AML-193 (cell line): ENCODE measurements at places on chromosomes 3 and 15.

DNA sequence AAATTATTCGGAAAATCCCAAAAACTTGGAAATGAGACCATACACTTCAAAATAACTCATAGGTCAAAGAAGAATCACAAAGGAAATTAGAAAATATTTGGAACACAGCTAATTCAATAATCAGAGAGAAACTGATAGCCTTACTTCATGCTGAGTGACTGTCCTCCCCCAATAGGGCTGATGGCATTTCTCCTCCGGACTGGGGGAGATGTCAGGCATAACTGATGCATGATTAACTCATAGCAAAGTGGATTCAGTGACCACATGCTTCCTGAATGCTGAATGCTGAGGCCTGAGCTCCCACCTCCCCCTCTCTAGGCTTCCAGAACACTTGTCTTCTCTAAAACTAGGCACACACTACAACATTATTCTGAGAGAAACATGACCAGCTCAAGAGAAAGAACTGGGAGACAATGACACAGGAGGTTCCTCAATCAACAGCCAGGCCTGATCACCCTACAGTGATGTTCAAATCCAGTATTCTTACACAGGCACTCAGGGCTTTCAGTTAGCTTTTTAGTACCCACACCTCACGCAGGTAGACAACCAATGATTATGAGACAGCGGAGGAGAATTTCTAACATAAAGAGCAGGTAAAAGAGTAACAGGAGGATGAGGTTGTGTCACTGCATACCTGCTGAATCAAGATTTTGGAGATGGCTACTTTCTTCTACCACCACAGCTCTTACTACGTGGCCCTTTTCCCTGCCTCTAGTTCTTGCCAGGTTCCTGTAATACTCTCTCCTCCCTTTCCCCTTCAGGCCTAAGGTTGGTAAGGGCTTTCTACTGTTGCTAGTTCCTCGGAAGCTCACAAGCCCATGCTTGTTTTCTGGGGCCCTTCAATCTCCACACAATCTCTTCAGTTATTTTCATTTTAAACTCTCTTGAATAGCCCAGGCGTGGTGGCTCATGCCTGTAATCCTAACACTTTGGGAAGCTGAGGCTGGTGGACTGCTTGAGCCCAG is 96.1 kb downstream of the FMN1 start:
- DNase-seq = peak; percentile 40

DNA sequence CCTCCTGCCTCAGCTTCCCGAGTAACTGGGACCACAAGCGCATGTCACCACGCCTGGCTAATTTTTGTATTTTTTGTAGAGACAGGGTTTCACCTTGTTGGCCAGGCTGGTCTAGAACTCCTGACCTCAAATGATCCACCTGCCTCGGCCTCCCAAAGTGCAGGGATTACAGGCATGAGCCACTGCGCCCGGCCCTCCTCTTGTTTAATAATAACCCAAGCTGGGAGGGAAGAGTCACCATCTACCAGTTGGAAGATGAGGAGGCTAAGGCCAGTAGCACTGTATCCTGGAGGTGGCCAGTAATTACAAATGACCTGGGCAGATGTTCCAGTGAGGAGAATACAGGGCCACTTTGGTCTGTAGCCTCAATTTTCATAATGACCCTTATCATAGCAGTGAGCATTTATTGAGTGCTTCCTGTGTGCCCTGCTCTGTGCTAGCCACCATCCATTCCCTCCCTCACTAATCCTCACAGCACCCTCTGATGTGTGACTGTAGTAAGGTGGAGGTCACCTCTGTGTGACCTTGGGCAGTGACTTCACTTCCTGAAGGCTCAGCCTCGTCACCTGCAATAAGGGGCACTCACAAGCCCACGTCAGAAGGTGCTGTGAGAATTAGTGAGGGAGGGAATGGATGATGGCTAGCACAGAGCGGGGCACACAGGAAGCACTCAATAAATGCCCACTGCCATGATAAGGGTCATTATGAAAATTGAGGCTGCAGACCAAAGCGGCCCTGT is 64.2 kb downstream of the ABTB1 start:
- no peak for DNase-seq

- DNase-seq = peak; percentile 54
Observed at GRCh38 chr3:128923576-128923975, 44.2 kb downstream of the ACAD9 start.

DNA sequence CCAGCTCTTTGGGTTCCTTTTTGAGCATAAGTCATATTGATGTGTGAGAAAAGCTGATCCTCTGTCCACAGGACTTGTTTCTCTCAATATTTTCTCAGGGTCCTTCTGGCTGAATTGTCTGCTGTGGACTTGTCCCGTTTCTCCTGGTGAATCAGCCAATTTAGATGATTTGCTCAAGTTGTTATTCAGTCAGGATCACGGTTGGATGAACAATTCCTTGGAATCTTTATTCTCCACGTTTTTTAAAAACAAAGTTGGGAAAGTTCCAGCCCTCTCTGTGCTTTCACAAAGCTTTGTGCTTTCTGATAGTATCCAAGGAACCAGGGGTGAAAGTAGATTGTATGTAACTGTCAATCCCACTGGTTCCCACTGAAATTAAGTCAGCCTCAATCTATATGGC is 61.3 kb downstream of the LRRC3B start:
- DNase-seq = no peak

DNA sequence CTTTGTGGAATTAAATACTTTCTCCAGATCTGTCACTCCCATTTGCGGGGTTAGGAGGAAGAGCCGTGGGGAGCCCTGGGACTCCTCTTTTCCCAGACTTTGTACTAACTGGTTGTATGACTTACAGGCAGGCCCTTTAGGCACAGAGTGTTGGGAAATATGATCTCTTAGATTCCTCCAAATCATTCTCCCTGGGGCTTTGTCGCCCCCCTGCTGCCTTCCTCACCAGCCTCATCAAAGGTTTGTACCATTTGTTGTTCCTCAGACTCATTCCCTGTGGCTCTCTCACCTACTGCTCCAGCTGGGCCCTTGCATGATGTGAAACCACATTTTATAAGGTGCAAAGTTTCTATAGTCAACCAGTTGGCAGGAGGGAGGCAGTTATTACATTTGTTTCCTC is 56.4 kb downstream of the CRYGS start:
- peak; percentile 15 for DNase-seq

DNA sequence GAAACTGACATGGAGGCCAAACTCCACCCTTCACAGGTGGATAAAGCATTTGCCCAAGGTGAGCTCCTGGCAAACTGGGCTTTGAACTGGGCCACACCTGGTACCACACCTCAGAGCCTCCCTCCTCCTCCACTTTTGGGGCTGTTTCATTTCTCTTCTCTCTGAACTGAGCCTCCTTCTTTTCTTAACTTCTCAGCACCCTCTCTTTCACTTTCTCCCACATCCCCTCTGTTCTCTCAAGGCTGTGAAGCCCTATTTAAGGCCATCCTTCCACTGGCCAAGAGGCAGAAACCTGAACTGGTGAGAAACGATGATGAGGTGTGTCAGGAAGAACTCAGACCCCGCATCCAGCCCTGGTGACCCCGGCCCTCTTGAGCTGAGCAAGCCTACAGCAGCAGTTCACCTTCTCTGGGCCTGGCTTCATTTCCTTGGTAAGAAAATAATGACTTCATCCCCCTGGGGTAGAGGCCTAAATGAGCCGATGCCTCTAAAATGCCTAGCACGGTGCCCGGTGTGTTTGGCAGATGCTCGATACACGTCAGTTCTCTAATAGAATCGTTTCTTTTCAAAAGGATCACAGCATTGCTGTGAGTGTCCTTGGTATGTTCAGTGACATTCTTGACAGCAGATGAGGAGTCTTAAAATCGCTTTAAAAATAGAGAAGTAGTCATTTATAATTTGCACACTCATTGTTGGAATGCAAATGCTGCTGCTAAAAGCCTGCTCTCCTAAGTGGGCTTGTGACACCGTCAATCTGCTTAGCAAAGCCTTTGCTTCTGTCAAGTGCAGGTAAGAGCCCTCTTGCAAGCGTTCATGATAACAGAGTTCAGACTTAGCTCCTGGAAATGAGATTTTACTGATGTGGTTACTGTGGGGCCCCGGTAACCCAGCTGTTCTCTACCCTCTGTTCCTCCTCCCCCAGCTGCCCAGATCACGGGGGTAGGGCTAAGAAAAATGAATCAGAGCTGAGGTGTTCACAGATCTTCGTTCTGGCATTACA is 97.7 kb upstream of the ATP2B2 start:
- no peak for DNase-seq

GRCh38 chr3:52210550-52211046 is 12.6 kb downstream of the ALAS1 start:
- peak; percentile 96 for DNase-seq

DNA sequence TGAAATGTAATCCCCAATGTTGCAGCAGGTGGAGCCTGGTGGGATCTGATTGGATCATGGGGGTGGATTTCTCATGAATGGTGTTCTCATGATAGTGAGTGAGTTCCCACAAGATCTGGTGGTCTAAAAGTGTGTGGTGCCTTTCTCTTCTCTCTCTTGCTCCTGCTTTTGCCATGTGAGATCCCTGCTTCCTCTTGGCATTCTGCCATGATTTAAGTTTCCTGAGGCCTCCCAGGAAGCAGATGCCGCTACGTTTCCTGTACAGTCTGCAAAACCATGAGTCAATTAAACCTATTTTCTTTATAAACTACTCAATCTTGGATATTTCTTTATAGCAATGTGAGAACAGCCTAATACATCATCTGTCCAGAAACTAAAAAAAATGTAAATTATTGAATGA is 298.3 kb downstream of the MEX3B start:
- no peak for DNase-seq

GRCh38 chr3:8305371-8305770 is 196.3 kb upstream of the LMCD1 start:
- no peak for DNase-seq

DNA sequence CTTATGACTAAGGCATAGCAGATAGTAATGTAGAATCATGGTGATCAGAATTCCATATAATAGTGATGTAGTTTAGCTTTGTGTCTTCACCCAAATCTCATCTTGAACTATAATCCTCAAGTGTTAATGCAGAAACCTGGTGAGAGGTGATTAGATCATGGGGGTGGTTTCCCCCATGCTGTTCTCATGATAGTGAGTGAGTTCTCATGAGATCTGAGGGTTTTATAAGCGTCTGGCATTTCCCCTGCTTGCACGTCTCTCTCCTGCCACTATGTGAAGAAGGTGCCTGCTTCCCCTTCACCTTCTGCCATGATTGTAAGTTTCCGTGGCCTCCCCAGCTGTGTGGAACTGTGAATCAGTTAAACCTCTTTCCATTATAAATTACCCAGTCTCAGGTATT is 138.7 kb upstream of the CBLB start:
- no peak for DNase-seq

- DNase-seq = no peak
Observed at GRCh38 chr3:136311968-136312367, 61.8 kb downstream of the PCCB start.

DNA sequence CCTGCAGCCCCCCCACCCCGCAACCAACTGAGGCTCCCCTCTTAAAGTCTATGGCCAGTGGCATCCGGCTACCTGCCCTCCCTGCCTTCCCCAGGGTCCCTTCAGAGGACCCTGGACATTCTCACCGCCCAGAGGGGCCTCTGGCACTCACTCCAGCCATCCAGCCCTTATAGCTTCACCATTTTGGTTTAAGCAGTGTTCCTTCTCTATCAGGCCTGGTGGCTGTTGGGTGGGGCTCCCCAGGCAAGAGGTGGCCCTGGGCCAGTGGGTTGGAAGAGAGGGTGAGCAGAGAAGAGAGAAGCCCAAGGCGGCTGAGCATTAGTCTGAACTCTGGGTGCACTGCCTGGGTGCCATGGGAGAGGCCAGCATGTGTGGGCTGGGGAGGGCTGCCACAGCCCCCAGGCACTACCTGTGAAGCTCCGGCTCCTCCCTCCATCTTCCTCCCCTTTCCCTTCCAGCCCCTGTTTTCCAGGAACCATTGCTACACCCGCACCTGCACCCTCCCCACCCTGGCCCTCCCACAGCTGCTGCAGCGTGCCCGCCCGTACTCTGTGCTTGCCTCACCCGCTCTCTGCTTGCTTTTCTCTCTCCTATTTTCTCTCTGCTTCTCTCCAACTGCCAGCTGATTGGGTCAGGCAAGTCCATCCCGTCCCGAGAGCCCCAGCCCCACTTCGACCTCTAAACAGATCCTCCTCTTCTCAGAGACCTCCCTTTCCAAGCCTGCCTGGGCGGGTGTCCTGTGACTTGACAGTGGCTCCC is 168.2 kb downstream of the TBC1D2B start:
- DNase-seq = no peak

DNA sequence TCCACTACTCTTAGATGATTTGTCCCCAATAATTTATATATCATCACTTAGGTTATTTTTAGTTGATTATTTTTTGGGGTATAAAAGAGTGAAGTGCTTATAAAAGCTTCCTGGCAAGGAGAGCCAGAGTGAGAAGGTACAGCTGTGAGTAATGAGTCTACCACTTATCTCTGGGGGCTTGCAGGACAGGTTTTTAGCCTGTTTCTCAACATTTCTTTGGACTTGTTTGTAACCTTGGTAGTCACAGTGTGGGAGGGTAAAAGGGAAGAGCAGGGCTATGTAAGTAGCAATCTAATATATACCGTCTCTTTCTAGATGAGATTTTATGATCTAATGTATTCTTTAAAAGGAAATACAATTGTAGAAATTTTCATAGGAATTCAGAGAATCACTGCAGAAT is 321.3 kb upstream of the GOLIM4 start:
- DNase-seq = no peak

- DNase-seq = no peak
Observed at GRCh38 chr3:41426485-41426884, 227.2 kb downstream of the CTNNB1 start.

GRCh38 chr15:40115670-40116093 is 7.0 kb upstream of the BMF start:
- peak; percentile 74 for DNase-seq

GRCh38 chr3:54443561-54444161 is 321.3 kb downstream of the CACNA2D3 start:
- no peak for DNase-seq

- peak; percentile 32 for DNase-seq
Observed at GRCh38 chr3:128128251-128128650, 4.6 kb upstream of the RUVBL1 start.

DNA sequence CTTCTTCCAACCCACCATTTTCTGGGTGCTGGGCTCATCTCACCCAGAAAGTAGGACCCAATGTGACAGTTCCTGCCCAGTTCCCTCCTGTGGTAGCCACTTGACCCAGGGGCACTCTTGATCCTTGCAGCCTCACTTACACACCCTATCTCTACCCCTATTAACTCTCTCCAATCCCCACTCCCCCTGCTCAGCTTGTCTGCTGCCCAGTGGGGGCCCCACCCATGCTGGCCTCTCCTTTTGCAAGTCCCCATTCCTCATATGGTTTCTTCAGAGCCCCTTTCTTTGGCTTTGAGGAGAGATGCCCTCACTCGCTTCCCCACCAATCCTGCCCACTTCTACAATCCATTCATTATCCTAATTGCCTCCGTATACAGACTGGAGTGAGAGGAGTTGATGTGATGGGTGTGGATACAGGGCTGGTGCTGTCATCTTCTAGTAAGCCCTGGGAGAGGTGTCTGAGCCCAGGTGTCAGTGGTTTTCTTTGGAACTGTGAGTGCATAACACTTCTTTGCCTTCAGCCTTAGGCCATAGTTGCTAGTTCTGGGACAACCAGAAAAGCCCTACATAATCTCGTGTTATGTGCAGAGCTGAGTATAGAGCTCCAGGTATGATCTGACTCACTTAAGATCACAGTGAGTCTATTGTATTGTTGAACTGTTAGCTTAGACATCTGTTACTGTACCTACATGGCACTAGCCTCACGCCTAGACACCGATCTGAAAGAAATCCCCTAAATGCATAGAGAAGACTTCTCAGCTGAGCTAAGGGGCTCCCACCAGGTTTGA is 4.8 kb upstream of the CCR5 start:
- DNase-seq = no peak

GRCh38 chr3:134864636-134865035 is 69.6 kb downstream of the EPHB1 start:
- peak; percentile 22 for DNase-seq

GRCh38 chr15:78065973-78066946 is 11.3 kb downstream of the TBC1D2B start:
- DNase-seq = no peak
